ENCODE measurements at places on chromosomes 5 and 9.

GRCh38 chr9:114403153-114403756 lies 15.5 kb upstream of the AKNA start:
- no peak for DNase-seq

DNA sequence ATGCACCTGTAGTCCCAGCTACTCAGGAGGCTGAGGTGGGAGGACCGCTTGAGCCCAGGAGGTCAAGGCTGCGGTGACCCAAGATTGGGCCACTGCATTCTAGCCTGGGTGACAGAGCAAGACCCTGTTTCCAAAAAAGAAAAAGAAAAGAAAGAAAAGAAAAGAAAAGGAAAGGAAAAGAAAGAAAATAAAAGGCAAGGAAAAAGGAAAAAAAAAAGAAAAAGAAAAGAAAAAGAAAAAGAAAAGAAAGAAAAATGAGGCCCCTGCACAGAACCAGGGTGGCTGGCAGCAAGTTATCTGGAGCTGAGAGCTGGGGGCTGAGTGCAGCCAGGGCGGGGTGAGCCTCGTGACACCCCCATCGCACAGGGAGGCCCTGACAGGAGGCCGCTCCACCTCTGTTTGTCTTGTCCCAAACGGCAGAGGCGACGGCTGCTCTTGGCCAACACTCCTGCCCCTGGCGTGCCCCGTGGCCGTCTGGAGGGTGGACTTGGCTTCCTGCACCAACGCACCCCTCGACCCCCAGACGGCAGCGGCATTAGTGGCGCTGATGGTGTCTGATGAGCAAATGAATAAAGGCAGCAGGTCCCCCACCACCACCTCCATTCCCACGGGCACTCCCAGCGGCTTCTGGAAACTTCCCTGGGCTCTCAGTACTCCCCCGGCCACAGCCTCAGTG lies 16.7 kb downstream of the EXD3 start:
- DNase-seq, result no peak

DNA sequence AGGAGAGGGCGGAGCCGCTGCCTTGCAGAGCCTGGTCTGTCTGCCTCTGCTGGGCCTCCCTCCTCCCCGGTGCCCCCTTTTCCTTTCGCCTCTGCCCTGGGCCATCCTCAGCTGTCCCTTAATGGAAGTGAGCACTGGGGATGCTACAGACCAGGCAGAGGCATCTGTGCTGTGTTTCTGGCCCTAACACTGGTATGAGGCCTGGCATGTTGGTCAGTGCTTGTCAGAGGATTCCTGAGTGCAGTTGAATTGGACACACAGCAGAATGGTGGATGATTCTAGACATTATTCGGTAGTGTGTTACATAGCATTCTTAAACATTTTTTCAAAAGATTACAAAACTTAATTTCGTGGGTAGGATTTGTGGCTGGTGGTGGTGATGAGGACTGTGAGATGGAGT lies 88.6 kb downstream of the EHMT1 start:
- DNase-seq, result no peak

- no peak for DNase-seq
Measured at GRCh38 chr9:135570456-135570855, 8.9 kb downstream of the PAEP start.

DNA sequence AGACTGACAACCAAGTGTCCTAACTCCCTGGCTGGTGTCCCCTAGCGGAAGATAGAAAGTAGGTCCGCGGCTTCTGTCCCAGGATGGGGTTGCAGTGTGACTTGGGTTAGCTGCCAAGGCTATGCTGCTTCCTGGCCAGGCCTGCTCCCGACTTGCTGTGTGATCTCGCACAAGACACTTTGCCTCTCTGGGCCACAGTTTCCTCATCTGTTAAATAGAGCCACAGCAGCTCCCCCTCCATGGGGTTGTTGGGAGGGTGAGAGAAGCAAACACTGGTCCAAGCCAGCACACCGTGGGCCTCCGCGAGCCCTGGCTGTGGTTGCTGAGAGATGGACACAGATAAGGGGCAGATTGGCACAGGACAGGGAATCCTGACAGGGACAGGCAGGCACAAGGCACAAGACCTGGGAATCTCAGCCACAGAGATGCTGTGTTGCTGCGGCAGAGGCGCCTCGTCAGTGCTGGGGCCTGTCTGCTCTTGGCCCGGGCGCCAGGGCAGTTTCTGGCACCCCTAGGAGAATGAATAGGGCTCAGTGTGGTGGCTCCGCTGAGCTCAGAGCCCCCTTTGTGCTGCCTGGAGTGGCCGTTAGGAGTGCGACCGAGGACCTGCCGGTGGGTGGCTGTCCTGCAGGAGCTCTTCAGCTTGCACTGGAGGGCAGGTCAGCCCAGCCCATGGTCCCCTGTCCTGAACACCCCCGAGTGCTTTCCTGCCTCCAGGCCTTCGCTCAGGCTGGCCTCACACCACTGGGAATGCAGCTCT lies 1.8 kb upstream of the SH2D3C start:
- DNase-seq, result peak; percentile 32

GRCh38 chr9:136482046-136482792 lies 621 bp downstream of the SEC16A start:
- peak; percentile 68 for DNase-seq

- DNase-seq, result no peak
Measured at GRCh38 chr5:53472720-53473510, 7.5 kb upstream of the FST start.
